ENCODE measurements at places on chromosomes 13 and 19. TPM values are rescaled to one million over a fixed set of nuclear protein-coding genes. Genes with fewer than 3 reads are reported as not detected.

HSD17B14 gene
- 27.4 TPM for polyA plus RNA-seq

DNA sequence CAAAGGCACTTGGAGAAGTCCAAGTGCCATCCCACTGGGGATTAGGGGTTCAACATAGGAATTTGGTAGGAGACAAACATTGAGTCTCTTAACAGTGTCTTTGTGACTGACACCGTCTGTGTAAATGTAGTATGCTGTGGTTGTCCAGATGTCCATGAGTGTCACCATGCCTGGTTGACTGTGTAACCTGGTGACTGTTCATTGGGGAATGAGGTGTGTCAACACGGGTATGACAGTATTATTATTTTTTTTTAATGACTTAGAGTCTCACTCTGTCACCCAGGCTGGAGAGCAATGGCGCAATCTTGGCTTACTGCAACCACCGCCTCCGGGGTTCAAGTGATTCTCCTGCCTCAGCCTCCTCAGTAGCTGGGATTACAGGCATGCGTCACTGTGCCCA lies 16.2 kb downstream of the PKN1 start:
- DNase-seq: no peak

ZNF626 gene
- polyA plus RNA-seq: 26.1 TPM

DNA sequence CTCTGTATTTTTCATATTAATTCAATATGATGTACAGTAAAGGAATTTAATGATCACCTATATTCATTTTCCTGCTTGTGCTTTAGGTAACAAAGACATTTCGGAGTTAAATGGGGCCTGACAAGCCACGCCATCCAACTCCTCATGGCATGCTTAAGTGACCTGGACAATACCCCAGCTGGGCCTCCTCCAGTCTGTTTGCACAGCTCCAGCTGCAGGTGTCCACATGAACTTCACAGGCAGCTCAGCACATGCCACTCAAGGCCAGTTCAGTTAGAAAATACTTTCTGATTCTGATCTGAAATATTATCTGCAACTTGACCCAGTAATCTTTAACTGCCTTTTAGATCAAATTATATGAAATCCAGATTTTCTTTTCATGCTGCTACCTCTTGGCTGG lies 89.6 kb upstream of the SLC15A1 start:
- DNase-seq: no peak

DNA sequence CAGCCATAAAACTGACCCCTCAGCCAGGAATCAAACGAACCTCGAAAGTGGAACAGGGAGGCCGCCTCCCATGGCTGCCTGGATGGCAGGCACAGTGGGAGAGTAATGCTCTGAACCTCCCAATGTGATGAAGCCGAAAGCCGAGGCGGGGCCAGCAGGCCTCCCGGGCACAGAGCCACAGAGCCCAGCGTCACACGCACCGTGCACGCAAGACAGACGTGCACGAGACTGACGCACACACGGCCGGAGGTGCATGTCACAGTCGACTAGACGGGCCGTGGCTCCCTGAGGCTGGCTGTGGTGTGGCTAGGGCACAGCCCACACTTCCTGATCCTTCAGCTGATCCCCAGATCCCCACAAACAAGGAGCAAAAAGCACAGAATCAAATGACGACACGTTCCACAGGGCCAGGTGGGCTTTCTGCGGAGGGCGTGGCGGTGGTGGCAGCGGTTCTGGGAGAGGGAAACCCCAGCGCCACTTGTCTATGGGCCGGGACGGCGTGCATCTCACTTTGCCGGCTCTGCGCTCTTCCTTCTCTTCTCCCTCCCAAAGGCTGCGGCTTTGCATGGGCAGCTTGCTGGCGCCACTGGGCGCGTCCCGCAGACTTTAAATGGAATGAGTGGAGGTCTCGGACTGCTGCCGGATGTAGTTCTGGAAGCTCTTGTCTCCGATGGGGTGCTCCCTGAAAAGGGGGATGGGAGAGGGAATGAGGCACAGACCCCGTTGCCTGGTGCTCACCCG lies 5.0 kb upstream of the C13orf46 start:
- no peak for DNase-seq

NEK3 gene
- 45.6 TPM for polyA plus RNA-seq

- DNase-seq: no peak
Observed at GRCh38 chr13:94218951-94219350, 260.5 kb downstream of the DCT start.

CEBPA gene
- 4.3 TPM for polyA plus RNA-seq

GRCh38 chr19:38654628-38655055 lies 7.2 kb downstream of the ACTN4 start:
- DNase-seq: no peak

DAND5 gene
- polyA plus RNA-seq: 0.18 TPM

DNA sequence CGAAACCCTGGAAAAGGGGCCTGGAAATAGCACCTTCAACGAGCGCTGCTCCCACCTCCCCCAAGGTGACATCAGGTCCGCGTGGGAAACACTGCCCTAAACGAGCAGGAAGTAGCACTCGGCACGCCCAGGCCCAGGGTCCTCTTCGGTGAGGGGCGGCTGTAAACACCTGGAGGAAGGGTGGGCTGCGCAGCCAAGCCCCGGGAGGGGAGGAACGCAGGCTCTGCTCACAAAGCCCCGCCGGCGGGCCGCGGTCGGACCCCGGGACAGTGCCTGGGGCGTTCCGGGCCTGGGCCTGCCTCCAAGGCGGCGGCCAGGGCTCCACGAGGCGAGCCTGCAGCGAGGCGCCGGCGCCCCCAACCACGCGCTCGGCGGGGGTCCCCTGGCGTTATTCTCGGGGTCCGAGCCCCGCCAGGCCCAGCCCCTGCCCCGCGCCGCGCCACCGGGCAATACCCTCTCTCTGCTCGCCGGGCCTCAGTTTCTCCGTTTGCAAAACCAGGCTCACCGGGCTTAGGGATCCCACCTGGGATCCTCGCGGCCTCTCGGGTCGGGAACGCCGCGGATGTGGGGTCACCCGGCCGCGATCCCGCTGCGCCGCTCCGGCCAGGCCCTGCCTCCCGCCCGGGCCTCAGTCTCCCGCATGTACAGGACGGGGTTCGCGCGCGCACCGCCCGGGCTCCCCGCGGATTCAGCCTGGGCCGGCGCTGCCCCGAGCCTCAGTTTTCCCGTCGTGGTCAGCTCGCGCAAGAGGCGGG lies 630 bp downstream of the RNF126 start:
- DNase-seq: no peak

DAZAP1 gene
- 91.8 TPM for polyA plus RNA-seq

DNA sequence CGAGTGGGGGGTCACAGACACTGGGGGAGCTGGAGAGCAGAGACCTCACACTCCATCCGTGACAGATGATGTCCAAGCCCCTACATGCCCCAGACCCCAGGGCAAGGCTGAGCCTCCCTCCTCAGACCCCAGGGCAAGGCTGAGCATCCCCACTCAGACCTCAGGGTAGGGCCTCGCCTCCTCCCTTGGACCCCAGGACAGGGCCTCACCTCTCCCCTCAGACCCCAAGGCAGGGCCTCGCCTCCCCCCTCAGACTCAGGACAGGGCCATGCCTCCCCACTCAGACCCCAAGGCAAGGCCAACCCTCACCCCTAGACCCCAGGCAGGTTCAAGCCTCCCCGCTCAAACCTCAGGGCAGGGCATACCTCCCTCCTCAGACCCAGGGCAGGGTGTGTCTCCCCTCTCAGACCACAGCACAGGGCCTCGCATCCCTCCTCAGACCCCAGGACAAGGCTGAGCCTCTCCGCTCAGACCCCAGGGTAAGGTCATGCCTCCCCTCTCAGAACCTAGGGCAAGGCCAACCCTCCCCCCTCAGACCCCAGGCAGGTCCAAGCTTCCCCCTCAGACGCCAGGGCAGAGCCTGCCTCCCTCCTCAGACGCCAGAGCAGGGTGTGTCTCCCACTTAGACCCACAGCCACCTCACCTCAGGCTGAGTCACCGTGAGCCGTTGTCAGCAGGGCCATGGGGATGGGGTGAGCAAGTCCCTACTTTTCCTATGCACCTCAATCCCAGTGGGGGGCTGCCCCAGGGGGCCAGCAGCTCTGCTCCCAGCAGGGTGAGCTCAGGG lies 1.7 kb upstream of the S1PR4 start:
- no peak for DNase-seq

DNA sequence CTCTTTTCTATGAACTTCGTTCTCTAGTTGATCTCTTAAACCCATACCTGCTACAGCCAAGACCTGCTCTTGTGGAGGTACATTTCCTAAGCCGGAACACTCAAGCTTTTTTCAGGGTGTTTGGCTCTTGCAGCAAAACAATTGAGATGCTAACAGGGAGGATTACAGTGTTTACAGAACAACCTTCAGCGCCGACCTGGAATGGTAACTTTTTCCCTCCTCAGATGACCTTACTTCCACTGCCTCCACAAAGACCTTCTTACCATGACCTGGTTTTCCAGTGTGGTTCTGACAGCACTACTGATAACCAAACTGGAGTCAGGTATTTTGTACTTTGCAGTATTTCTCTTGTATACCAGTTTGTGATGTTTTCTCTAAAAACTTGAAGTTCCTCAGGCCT lies 506 bp downstream of the KCNRG start:
- DNase-seq: no peak

GRCh38 chr13:30959678-30960077 lies 27.2 kb downstream of the TEX26 start:
- DNase-seq: no peak

PLK5 gene
- polyA plus RNA-seq: 0.23 TPM

- DNase-seq: peak; percentile 35
Observed at GRCh38 chr19:49403404-49404187, 15.5 kb downstream of the KASH5 start.

DNA sequence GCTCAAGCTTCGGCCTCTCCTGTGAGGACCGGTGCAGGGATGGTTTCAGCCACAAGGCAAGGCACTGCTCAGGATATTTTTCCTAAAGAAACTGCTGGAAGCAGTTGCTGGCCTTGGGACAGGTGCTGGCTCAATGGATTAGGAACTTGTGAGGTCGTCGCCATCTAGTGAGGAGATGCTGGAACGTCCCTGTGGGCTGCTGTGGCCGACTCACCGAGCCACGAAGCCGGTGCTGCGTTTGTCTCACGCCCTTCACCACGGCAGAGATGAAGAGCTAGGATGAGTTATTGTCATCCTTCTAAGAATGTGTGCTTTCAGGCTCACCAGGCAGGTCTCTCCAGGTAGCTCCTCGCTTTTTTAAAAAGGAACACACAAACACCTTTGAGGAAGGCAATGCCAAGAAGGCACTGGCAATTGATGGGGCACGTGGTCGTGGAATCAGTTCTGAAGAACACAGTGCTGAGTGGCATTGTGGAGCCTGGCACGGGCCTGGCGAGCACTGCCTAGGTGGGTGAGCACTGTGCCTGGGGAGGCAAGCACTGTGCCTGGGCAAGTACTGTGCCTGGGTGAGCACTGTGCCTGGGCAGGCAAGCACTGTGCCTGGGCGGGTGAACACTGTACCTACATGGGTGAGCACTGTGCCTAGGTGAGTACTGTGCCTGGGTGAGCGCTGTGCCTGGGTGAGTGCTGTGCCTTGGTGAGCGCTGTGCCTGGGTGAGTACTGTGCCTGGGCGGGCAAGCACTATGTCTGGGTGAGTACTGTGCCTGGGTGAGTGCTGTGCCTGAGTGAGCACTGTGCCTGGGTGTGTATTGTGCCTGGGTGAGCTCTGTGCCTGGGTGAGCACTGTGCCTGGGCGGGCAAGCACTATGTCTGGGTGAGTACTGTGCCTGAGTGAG lies 140.4 kb downstream of the TEX29 start:
- peak; percentile 37 for DNase-seq

DNA sequence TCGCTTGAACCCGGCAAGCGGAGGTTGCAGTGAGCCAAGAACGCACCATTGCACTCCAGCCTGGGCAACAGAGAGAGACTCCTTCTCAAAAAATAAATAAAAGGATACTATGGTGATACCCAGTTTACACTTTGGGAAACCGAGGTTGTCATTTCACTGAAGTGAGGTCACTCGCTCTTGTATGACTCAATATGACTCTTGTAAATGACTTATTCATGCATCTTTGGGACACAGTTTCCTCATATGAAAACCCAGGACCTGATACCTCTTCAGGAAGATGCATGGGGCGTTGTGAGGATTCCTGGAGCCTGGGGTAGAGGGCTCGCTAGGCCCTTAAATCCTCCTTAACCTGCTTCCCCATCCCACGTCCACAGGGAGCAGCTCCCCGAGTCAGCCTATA lies 4.5 kb downstream of the PSMD8 start:
- no peak for DNase-seq

- peak; percentile 76 for DNase-seq
Observed at GRCh38 chr19:53903055-53903680, 5.9 kb upstream of the CACNG7 start.

DNA sequence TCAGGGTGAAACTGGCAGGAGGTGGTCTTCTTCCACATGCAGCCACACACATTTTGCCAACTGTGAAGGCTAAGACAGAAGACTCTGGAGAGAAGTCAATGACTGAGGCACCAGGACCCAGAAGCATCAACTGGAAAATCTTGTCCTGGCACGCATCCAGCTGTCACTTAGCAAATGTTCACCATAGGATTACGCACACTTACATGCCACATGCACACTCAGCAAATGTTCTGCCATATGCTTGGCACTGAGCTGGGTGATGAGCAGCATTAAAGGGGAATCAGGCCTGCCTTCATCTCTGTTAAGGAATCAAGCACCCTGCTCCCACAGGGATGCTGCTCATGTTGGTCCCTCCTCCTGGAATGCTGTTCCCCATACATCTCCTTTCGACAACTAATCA lies 5.1 kb downstream of the ZNF599 start:
- no peak for DNase-seq

- DNase-seq: no peak
Observed at GRCh38 chr13:44389060-44389666, 15.5 kb downstream of the SERP2 start.

- no peak for DNase-seq
Observed at GRCh38 chr19:49165865-49166301, 8.3 kb downstream of the TRPM4 start.

DNA sequence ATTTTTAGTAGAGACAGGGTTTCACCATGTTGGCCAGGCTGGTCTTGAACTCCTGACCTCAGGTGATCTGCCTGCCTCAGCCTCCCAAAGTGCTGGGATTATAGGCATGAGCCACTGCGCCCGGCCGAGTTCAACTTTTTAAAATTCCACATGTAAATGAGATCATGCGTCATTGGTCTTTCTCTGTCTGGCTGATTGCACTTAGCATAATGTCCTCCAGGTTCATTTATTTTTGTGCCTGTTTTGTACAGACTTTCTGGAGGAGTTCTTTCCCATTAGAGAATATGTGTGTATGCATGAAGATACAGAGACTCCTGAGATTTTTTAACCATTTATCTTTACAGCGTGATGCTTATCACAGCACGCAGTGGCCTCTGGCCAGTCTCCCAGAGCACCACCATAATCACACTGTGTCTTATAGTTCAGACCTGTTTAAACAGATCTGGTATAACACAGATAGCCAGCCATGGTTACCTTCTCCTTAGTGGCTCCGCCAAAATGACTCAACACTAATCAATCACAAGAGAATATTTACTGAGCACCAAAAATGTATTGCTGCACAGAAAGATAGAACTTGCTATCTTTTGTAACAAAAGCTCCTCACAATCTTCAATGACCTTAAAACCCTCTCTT lies 11.4 kb upstream of the STARD13 start:
- no peak for DNase-seq

Measured in left kidney (tissue), 8 donors.